ENCODE measurements at places on chromosomes 12 and 14. TPM values are rescaled to one million over a fixed set of nuclear protein-coding genes. Genes with fewer than 3 reads are reported as not detected.

GRCh38 chr12:52145228-52146088 is 46.4 kb downstream of the KRT80 start:
- no peaks in the 10 kb centered on the region for H3K4me1 ChIP-seq
- H3K27me3 ChIP-seq, result no peaks in the 10 kb centered on the region
- no peak for DNase-seq
- no peak overlapping the region for H3K27ac ChIP-seq

- DNase-seq, result no peak
- peaks cover 8% of the 10 kb centered on the region for H3K4me1 ChIP-seq
- no peak overlapping the region for H3K27ac ChIP-seq
- peaks cover 47% of the 10 kb centered on the region for H3K27me3 ChIP-seq
Measured at GRCh38 chr12:29781188-29781587, 2.6 kb downstream of the TMTC1 start.

DNA sequence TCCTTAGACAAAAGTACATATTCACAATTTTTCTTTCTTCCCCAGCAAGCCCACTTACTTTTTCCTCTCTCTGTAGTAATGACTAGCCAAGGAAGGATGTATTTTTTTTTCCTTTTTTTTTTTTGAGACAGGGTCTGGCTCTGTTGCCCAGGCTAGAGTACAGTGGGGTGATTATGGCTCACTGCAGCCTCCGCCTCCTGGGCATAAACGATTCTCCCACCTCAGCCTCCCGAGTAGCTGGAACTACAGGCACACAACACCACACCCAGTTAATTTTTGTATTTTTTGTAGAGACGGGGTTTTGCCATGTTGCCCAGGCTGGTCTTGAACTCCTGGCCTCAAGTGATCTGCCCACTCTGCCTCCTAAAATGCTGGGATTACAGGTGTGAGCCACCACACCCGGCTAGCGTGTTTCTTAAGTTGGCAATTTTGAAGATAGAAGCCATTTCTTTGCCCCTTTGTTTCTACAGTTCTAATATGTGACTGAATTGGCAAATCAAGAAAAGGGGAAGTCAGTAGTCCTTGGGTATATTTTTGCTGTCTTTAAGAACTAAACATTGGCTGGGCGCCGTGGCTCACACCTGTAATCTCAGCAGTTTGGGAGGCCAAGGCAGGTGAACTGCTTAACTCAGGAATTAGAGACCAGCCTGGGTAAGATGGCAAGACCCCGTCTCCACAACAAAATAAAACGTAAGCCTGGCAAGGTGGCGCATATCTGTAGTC is 3.2 kb upstream of the NACA start:
- H3K27ac ChIP-seq, result peak overlapping the region; percentile 24
- H3K36me3 ChIP-seq, result peaks cover 59% of the 10 kb centered on the region
- peaks cover 19% of the 10 kb centered on the region for H3K4me1 ChIP-seq
- no peak for DNase-seq
- H3K27me3 ChIP-seq, result no peaks in the 10 kb centered on the region
- no peak overlapping the region for H3K4me3 ChIP-seq

- peak overlapping the region; percentile 68 for H3K4me3 ChIP-seq
- DNase-seq, result peak; percentile 71
- H3K27ac ChIP-seq, result peak overlapping the region; percentile 86
Measured at GRCh38 chr14:68814539-68815297, 21.9 kb upstream of the ZFP36L1 start.

DNA sequence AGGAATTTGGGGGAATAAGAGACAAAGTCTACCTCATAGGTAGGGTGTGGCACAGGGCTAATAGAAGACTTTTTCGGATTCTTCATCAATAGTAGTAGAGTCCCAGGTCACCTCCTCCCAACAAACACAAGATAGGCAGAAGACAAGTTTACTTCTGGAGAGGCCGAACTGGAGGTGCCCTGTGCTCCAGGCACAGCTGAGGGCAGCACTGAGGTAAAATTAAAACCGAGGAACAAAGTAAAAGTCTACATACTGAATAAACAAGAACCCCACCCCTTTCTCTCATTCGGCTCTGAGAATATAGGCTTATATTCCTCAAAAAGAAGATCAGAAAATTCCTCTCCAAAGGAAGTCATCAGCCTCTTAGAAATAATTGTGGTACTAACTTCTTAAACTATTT is 161.5 kb downstream of the SEC23A start:
- H3K4me3 ChIP-seq, result no peak overlapping the region
- no peaks in the 10 kb centered on the region for H3K4me1 ChIP-seq
- H3K36me3 ChIP-seq, result no peaks in the 10 kb centered on the region
- no peaks in the 10 kb centered on the region for H3K27me3 ChIP-seq
- DNase-seq, result no peak
- no peak overlapping the region for H3K27ac ChIP-seq

DNA sequence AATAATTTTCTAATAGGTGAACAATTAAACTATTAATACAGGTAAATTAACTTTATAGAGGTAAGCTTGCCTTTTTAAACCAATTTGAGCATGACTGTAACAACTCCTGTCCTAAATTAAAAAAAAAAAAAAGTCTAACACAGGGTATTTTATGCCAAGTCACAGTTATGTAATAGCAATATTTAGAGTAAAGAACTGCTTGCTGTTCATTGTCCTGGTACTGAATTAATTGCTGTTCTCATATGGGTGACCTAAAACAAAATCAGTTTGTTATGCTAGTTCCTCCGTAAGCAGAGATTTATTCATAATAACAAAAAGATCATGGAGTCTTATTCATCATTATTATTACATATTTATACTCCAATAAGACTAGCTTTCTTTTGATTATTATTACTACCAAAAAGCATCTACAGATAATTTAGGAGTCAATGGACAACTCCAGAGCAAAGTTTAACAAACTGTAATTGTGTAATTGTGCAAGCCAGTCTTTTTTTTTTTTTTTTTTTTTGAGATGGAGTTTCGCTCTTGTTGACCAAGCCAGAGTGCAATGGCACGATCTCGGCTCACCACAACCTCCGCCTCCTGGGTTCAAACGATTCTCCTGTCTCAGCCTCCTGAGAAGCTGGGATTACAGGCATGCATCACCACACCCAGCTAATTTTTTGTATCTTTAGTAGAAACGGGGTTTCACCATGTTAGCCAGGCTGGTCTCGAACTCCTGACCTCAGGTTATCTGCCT is 98.3 kb downstream of the ITPR2 start:
- H3K27me3 ChIP-seq, result no peaks in the 10 kb centered on the region
- no peak overlapping the region for H3K27ac ChIP-seq
- no peak for DNase-seq
- peaks cover 22% of the 10 kb centered on the region for H3K4me1 ChIP-seq
- H3K36me3 ChIP-seq, result peaks cover 12% of the 10 kb centered on the region

- DNase-seq, result no peak
- no peaks in the 10 kb centered on the region for H3K36me3 ChIP-seq
- no peak overlapping the region for H3K27ac ChIP-seq
- no peaks in the 10 kb centered on the region for H3K4me1 ChIP-seq
Measured at GRCh38 chr14:40282196-40282595, 850.0 kb upstream of the FBXO33 start.

- no peak overlapping the region for H3K27ac ChIP-seq
- H3K4me3 ChIP-seq, result no peak overlapping the region
- no peaks in the 10 kb centered on the region for H3K4me1 ChIP-seq
- H3K27me3 ChIP-seq, result peaks cover 30% of the 10 kb centered on the region
- H3K36me3 ChIP-seq, result no peaks in the 10 kb centered on the region
Measured at GRCh38 chr12:3544296-3544965, 53.4 kb downstream of the PRMT8 start.

GRCh38 chr12:113462998-113463745 is 8.5 kb downstream of the LHX5 start:
- DNase-seq, result no peak
- H3K4me1 ChIP-seq, result peaks cover 14% of the 10 kb centered on the region
- H3K4me3 ChIP-seq, result peak overlapping the region; percentile 6
- peak overlapping the region; percentile 72 for H3K27ac ChIP-seq
- peaks cover 79% of the 10 kb centered on the region for H3K27me3 ChIP-seq

- H3K27ac ChIP-seq, result peak overlapping the region; percentile 61
- H3K4me1 ChIP-seq, result peaks cover 43% of the 10 kb centered on the region
- DNase-seq, result no peak
- H3K27me3 ChIP-seq, result no peaks in the 10 kb centered on the region
Measured at GRCh38 chr12:27148791-27149190, 66.4 kb upstream of the C12orf71 start.

- no peak overlapping the region for H3K27ac ChIP-seq
- no peaks in the 10 kb centered on the region for H3K36me3 ChIP-seq
- no peaks in the 10 kb centered on the region for H3K27me3 ChIP-seq
Measured at GRCh38 chr12:85369365-85370154, 89.5 kb downstream of the ALX1 start.

DNA sequence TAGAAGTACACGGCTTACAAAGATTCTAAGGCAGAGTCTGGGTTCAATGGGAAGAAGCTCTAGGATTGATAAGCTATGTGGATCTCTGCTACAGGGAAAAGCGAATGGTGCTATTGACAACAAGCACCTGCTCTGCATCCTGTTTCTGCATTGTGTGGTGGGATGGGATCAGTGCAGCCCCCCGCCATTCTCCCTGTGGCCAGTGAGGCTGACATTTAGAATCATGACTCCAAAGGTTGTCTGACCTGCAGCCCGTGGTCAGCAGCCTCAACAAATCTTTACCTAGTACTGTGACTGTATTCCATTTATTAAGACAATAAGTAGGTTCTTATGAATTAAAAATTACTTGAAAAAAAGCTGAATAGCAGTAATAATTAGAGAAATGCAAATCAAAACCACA is 1477.0 kb upstream of the TMEM132C start:
- H3K36me3 ChIP-seq, result no peaks in the 10 kb centered on the region
- H3K27ac ChIP-seq, result no peak overlapping the region
- no peaks in the 10 kb centered on the region for H3K4me1 ChIP-seq
- no peaks in the 10 kb centered on the region for H3K27me3 ChIP-seq
- no peak for DNase-seq

DNA sequence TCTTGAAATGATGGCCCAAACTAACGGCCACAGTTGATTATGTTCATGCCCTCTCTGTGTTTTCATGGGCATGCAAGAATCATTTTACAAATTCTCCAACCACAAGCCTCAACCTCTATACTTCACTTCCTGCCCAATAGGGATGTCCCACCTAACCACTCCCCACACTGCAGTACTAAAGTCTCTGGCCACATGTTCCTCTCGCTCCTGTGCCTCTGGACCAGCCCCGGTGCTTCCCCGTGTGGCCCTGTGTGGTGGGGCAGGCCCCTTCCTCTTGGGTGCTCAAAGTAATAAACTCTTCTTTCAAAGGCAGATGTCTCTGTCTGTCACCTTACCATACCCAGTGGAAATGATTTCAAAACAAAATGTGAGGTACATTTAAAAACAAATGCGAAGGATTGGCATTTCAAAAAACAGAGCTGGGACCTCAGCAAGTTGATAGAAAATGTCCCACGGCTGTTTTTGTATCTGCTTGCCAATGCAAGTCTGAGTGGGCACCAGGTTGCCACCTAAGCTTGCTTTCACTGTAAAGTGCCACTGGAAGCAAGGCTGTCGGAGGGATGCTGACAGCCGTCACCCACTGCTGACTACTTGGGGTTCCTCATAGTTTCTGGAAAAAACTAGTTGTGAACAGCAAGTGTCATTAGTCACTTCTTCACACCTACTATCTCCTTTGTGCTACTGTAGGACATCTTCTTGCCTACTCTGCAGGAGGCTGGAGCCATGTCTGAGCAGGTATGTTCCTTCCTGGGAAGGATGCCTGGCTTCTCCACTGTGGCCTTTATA is 8.2 kb upstream of the SERPINA11 start:
- peaks cover 8% of the 10 kb centered on the region for H3K27me3 ChIP-seq
- H3K4me1 ChIP-seq, result peaks cover 4% of the 10 kb centered on the region
- H3K27ac ChIP-seq, result no peak overlapping the region
- no peaks in the 10 kb centered on the region for H3K36me3 ChIP-seq
- DNase-seq, result peak; percentile 43

GRCh38 chr12:57049119-57049446 is 846 bp downstream of the MYO1A start:
- H3K27me3 ChIP-seq, result peaks cover 22% of the 10 kb centered on the region
- H3K27ac ChIP-seq, result no peak overlapping the region
- H3K4me3 ChIP-seq, result no peak overlapping the region
- peaks cover 12% of the 10 kb centered on the region for H3K36me3 ChIP-seq
- DNase-seq, result no peak
- peaks cover 40% of the 10 kb centered on the region for H3K4me1 ChIP-seq

DNA sequence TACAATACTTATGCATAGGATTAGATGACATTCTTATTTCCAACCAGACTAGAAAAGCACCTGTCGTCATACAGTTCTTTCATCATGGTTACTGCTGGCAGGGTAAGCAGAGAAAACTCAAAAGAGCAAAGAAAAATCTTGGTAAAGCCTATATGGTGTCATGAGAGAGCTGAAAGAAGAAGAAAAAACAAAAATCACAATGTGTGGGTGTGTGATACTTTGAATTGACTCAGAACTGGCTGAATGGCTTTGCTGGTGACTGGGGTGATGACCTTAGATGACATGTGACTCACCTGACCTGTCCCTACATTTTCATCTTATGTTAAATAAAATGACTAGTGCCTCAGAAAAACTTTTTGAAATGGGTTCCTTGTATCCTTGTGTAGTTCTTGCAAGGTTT is 278.1 kb upstream of the LMO3 start:
- H3K4me3 ChIP-seq, result no peak overlapping the region
- H3K27ac ChIP-seq, result no peak overlapping the region
- no peaks in the 10 kb centered on the region for H3K36me3 ChIP-seq
- H3K27me3 ChIP-seq, result no peaks in the 10 kb centered on the region
- no peaks in the 10 kb centered on the region for H3K4me1 ChIP-seq
- no peak for DNase-seq

GRCh38 chr12:26226122-26226521 is 30.7 kb downstream of the SSPN start:
- H3K4me3 ChIP-seq, result no peak overlapping the region
- DNase-seq, result no peak
- H3K27me3 ChIP-seq, result peaks cover 46% of the 10 kb centered on the region
- no peak overlapping the region for H3K27ac ChIP-seq
- H3K4me1 ChIP-seq, result no peaks in the 10 kb centered on the region

- no peak overlapping the region for H3K4me3 ChIP-seq
- H3K27ac ChIP-seq, result peak overlapping the region; percentile 22
- H3K27me3 ChIP-seq, result peaks cover 33% of the 10 kb centered on the region
Measured at GRCh38 chr14:71776471-71777360, 155.5 kb upstream of the RGS6 start.

PRPH gene
- 0.26 TPM for total RNA-seq

CD4 gene
- 0.82 TPM for total RNA-seq

HAL gene
- 0.16 TPM for total RNA-seq

GPR68 gene
- total RNA-seq, result 44.5 TPM

CKAP4 gene
- total RNA-seq, result 1.1 TPM

SERPINA9 gene
- not detected for total RNA-seq

SALL2 gene
- total RNA-seq, result 1.5 TPM

AMIGO2 gene
- total RNA-seq, result 14.2 TPM

KRT83 gene
- total RNA-seq, result not detected

DDX55 gene
- 46.8 TPM for total RNA-seq

RAD51B gene
- total RNA-seq, result 35.3 TPM

SLCO1B1 gene
- not detected for total RNA-seq

SCN8A gene
- total RNA-seq, result 2.3 TPM

TEX22 gene
- 3.4 TPM for total RNA-seq

PTPRO gene
- total RNA-seq, result 0.26 TPM

DDX54 gene
- 71.5 TPM for total RNA-seq

RNASE3 gene
- total RNA-seq, result not detected

BTBD7 gene
- 16.8 TPM for total RNA-seq

GOLGA5 gene
- total RNA-seq, result 19.7 TPM

All from activated CD8-positive, alpha-beta memory T cell treated with anti-CD3 and anti-CD28 coated beads, Interleukin-2, amount 10 ng/mL, durations not matched to agents 7 days and 5 days (primary cell).